ENCODE measurements at places on chromosomes 5 and 9.

GRCh38 chr9:35685506-35685905 is 4.2 kb downstream of the TPM2 start:
- no peak for DNase-seq

DNA sequence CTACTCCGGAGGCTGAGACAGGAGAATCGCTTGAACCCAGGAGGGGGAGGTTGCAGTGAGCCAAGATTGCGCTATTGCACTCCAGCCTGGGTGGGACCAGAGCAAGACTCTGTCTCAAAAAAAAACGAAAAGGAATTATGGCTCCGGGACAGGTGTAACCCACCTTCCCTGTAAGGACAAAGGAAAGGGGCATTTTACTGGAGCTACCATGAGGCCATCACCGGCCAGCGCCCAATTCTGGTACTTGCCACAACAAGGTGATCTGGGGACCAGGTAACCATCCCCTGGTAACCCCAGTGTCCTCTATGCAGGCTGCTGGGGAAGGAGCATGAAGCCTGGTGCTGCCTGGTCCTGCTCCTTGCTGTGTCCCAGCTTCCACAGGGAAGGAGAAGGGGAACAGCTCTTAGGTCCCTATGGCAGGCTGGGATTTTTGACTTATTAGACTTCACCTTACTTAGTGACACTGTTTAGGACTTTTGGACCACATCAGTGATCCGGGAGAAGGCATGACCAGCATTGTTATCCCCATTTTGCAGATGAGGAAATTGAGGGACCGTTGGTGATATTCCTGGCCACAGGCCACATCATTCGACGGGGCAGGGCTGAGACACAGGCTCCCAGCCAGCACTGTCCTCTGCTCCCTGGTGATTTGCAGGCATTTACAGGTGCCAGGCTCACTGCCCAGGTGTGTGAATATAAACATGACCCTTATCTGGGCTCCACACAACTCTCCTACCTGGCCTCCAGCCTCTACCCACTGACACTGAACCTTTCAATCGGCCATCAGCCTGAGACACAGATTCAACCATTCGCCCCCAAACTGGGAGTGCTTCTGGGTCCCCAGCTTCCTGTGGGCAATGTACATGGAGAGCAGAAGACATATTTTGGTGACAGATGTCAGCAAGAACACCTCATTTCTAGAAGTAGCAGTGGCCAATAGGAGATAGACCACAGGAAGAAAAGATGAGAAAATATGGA is 26.5 kb upstream of the ABO start:
- DNase-seq = no peak

DNA sequence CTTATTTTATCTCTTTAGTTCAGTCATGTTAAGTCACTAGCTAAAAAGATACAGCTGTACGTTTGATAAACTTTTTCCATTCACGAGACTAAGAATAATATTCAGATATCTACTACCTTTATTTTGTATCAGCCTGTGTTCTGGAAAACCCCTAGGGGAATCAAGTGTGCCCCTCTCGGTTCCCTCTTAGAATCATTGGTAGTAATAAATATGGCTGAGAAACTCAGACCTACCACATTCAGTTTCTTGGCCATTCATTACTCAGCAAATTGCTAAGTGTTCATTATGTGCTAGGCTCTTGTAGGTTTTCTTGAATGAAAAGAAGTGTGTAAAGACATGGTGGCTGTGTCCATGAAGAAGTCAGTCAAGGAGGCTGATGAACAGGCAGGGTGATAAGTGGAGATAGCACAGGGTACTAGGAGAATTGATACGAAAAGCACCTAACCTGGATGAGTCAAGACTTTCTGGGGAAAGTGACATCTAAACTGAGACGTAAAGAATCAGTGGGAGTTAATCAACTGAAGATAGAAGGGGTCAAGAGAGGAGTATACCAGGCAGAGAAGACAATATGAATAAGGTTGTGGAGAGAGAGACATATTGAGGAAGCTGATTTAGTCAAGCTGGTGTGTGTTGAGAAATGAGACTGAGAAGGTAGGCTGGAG is 86.2 kb downstream of the CSNK1G3 start:
- DNase-seq = no peak

DNA sequence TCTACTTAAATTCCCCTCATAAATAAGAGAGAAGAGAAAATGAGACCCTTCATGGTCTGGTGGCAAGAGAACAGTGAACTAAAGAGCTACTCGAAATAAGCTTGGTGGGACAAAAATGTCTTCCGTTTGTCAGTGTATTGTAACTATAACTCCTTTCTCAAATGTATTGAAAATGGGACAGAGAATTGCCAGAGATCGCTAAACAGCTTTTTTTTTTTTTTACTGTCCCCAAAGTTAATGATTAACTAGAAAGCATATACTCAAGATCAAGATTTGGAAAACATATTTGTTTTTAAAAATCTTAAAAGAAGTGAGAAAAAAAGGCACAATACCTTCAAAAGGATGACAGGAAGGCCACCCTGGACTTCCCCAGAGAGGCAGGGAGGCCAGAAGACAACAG is 206.4 kb upstream of the CTNND2 start:
- DNase-seq = no peak

GRCh38 chr5:80076131-80077050 is 41.2 kb downstream of the THBS4 start:
- DNase-seq = no peak

Measured in suppressor macrophage (primary cell).